Renal pelvis (tissue), 12 donors: ENCODE measurements at places on chromosomes 16 and 17. TPM values are rescaled to one million over a fixed set of nuclear protein-coding genes. Genes with fewer than 3 reads are reported as not detected.

DNA sequence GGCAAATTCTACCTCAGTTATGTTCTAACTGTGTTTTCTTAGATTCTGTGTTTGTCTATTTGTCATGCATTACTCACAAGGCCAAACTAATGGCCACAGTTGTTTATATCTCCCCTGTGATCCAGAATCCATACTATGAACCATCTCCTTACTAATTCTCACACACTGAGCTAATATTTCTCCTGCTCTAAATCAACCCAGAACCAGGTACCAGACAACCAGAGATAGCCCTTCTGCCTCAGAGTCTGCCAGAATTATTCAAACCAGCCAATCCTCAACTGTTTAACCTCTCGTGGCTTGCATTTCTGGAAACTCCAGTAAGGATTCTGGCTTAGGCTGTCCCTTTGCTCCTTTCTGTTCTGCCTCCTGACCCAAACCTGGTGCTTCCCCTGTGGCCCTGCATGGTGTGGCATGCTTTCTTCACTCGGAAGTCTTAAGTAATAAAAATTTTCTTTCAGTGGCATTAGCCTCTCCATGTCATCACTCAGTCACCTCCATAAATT lies 59.4 kb downstream of the EFCAB5 start:
- DNase-seq, result no peak

Gene CA4
- polyA plus RNA-seq, result 49.9 TPM

Gene ADCY9
- polyA plus RNA-seq, result 9.2 TPM

Gene PITPNM3
- 8.2 TPM for polyA plus RNA-seq

- no peak for DNase-seq
Measured at GRCh38 chr16:67910158-67910557, 17.1 kb downstream of the PSKH1 start.

GRCh38 chr16:16042076-16042475 lies 92.7 kb downstream of the ABCC1 start:
- DNase-seq, result no peak

Gene AATK
- 6.0 TPM for polyA plus RNA-seq

Gene TRPV3
- polyA plus RNA-seq, result 0.77 TPM

Gene UNC13D
- polyA plus RNA-seq, result 4.8 TPM

Gene TNFRSF12A
- polyA plus RNA-seq, result 15.3 TPM

- no peak for DNase-seq
Measured at GRCh38 chr17:79897243-79898063, 58.2 kb upstream of the CBX4 start.

Gene GRAPL
- 1.8 TPM for polyA plus RNA-seq

Gene QRICH2
- 9.9 TPM for polyA plus RNA-seq

DNA sequence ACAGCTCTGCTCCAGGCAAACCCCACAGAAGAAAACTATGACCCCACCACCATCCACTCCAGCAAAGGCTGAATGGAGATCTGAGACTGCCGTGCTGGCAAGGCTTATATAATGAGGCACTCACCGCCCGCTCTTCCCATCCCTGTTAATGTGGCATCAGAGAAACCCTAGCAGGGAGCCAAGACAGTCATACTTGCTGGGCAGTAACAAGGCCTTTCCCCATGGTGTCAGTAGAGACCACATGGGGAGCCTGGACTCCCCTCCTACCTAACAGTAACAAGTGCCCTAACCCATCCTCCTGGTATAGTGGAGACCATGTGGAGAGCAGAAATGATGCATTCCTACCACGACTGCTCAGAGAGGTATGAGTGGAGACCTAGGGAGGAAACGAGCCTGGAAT lies 235.2 kb downstream of the C16orf78 start:
- DNase-seq, result no peak

GRCh38 chr17:51921500-51921899 lies 237.0 kb downstream of the CA10 start:
- DNase-seq, result no peak

- DNase-seq, result no peak
Measured at GRCh38 chr17:67853703-67854102, 28.4 kb downstream of the BPTF start.

GRCh38 chr17:80760511-80760911 lies 215.9 kb downstream of the RPTOR start:
- no peak for DNase-seq

DNA sequence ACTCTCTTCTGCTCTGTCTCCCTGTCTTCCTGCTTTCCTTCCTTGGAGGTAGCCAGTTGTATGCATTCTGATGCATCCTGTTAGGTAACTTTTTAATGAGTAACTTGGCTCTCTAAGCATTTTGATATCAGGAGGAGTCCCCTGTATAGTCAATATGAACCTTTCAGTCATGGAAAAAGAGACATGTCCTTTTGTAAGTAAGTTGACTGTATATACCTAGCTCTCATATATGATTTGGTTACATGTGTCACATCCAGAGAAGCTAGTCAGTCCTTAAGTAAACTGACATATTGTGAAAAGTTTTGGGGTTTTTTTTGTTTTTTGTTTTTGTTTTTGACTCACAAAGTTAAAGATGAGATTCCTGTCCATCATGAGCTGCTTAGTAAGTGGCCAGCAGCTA lies 18.8 kb downstream of the UTP18 start:
- no peak for DNase-seq

Gene MGAT5B
- polyA plus RNA-seq, result 2.7 TPM

Gene ACLY
- polyA plus RNA-seq, result 92.9 TPM

Gene NHLRC4
- 9.3 TPM for polyA plus RNA-seq

DNA sequence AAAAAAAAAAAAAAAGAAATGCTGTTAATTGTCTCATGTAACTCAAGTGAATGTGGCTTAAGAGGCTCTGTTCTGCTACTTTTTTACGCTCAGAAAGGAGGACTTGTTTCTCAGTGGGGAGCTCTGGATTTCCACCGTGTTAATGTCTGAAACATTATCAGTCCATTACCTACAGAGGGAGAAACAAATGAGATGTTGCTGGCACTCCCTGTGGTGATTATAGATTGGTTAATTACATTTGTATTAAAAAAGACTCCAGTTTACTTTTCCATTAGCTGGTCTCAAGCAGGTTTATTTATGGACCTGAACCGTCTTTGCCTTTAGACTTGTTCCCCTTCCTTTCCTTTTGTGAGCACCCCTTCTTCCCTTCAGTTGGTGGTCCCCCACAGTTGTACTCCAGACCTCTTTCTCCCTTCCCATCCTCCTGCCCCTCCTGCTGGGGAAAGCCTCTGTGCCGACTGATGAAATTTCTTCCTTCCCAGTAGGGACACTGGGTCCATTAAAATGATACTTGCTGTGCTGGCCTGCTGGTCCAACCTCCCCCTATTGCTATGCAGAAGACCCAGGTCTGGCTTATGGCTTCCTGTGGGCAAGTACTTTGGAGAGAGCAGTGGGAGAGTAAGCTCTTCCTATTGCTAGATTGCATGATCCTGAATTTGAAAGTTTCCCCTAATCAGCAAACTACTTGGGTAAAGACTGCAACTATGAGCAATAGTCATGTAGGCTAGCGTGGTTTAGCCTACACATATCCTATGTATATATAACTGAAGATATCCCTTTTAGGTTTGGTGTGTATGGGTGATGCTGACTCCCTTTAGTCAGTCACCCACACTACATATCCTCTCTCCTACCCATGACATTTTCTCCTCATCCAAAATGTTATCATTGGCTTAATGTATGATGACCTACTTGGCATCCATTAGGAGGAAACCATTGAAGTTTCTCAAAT lies 8.1 kb downstream of the CDC6 start:
- DNase-seq, result no peak

DNA sequence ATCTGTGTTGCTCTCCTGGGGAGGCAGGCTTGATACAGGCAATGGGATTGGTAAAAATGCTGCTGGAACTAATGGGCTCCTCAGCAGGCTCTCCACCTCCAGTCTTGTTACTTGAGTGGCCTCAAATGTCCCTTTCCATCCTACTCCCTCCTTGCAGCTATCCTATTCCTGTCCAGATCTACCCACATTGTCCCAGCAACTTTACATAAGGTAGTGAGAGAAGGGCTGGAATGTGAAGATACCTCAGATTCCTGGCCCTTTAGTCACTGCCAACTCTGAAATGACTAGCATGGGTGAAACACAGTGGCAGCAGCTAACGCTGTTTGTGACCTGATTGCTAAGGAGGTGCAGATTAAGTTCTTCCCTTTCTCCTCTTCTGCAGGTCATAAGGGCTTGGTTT lies 210.1 kb upstream of the HS3ST4 start:
- no peak for DNase-seq

DNA sequence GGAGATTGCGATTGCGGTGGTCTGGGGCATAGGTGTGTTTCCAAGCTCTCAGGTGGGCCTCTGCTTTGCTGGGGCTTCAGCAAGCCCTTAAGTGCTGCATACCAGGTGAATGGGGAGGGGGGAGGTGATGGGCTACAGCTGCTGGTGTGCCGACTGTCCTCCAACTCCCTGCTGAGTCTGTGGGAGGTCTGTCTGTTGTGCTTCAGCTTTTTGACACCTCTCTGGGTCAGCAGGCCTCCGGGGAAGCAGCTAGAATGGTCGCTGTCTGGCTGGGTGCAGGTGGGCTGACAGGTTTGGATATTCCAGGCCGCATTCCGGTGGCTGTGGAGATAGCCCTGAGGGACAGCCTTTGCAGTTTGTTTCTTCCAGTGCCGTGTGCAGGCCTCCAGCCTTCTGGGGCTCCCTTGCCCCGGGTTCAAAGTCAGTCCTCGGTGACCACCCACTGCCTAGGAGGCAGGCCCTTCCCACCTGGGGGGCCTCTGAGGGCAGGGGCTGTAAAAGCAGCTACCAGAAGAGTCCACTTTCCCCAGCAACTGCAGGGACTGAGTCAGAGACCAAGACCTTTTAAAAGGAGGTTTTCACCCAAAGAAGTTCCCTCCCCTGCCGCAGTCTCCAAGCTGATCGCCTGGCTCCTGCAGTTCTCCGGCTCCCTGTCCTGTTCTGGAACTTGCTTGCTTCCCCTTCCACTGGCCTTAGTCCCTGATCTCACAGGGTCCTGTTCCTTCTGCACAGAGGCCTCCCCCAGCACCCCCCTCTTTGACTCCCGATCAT lies 2.0 kb upstream of the TTYH2 start:
- DNase-seq, result no peak

Gene TXNL4B
- 23.2 TPM for polyA plus RNA-seq

Gene KRT32
- not detected for polyA plus RNA-seq

DNA sequence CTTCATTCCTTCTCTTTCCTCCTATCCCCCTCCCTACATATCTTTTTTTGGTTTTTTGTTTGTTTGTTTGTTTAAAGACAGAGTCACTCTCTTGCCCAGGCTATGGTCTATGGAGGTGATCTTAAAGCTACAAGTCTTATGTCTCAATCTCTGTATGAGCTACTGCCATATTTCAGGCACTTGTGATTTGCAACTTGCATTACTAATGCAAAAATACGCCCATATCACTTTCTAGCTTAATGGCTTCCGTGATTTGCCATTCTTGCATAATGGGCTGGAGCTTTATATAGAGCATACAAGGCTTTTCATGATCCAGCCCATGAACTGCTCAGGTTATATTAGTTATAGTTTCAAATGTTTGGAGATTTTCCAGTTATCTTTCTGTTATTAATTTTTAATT lies 7.5 kb downstream of the CFAP97D1 start:
- no peak for DNase-seq

Gene HOXB13
- not detected for polyA plus RNA-seq

DNA sequence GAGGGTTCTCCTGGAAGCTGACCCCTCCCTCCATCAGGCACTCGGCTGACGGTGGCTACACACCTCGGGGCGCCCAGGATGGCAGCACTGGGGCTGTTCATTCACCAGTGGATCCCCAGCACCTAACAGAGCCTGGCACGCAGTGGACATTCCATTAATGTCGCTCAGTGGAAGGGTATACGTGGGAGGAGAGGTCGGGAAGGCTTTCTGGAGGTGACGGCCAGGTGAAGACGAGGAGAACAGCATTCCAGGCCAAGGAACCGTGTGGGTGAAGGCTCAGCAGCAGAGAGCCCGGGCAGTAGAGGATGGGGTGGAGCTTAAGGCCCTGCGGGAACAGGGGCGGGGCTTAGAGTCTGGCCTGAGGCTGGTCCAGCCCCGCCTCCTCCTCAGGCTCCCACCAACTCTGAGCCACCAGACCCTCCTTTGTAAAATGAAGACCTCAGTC lies 2.5 kb upstream of the HS3ST6 start:
- DNase-seq, result no peak

DNA sequence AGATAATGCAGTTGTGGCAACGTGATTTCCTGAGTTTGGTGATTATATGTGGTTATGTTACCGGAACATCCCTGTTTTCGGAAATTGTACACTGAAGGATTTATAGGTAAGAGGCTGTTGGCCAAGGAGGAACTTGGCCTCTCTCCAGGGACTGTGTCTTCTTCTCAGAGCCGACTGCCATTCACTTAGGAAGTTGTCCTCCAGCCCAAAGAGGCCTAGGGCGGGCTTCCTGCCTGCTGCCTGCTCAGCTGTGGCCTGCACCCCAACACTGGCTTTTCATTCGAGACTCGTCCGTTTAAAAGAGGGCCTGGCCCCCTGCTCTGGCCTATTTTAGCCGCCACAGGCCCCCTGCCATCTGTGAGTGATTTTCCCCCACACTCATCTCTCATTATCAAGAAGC lies 64.3 kb downstream of the ZDHHC7 start:
- no peak for DNase-seq
